Stimulated activated CD8-positive, alpha-beta memory T cell treated with anti-CD3 and anti-CD28 coated beads, Interleukin-4, amount 100 ng/mL, for 4 hours (primary cell): ENCODE measurements at places on chromosomes 7 and 10.

DNA sequence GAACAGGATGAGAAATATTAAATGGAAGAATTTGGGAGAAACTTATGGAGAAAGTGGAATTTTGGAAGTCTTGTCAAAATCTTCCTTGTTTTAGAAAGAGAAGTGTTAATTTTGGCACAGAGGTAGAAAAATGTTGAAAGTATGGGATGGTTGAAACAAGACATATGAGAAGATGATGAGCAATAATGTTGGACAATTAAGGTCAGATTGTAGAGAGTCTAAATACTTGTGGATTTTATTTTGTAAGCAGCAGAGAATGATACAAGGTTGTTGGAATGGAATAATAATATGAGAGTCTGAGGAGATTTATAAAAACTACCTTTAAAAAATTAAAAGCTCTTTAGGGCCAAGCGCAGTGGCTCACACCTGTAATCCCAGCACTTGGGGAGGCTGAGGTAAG lies 34.6 kb downstream of the PHTF2 start:
- DNase-seq: no peak

- DNase-seq: no peak
Observed at GRCh38 chr10:33635967-33636515, 301.6 kb upstream of the NRP1 start.

- no peak for DNase-seq
Observed at GRCh38 chr7:20508109-20508508, 107.4 kb upstream of the ABCB5 start.

DNA sequence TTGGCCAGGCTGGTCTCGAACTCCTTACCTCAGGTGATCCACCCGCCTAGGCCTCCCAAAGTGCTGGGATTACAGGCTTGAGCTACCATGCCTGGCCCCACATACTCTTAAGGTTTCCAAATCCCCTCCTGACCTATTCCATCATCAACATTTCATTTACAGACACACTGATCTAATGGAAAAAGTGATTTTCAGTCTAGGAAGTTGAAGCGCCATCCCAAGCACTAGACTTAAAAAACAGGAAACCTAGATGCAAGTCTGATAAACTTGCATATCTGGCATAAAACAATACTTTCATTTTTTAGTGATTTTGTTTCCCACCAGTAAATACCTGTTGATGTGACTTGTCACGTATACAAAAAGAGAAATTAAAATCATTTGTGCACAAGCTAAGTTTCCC lies 44.0 kb downstream of the DNMBP start:
- DNase-seq: no peak

GRCh38 chr7:15015545-15016314 lies 113.2 kb upstream of the DGKB start:
- no peak for DNase-seq

- DNase-seq: no peak
Observed at GRCh38 chr10:10730471-10731043, 287.1 kb upstream of the CELF2 start.
